ENCODE measurements at places on chromosomes 4 and X.

DNA sequence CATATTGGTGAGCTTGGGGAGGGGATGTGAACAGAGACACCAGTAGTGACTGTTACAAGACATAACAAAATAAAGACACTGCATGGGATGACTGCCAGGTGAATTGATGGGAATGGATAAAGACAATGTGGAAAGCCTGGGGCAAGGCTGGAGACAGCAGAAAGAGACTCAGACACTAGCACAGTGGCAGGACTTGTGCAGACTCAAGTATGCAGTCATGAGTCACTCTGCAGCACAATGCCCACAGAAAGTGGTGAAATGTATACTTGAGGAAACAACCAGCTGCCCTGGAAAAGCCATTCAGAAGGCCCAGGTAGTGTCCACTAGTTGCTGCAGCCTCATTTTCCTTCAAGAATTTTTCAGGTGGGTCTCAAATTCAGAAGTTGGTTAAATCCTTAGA is 452.3 kb downstream of the MID1IP1 start:
- no peak for DNase-seq

DNA sequence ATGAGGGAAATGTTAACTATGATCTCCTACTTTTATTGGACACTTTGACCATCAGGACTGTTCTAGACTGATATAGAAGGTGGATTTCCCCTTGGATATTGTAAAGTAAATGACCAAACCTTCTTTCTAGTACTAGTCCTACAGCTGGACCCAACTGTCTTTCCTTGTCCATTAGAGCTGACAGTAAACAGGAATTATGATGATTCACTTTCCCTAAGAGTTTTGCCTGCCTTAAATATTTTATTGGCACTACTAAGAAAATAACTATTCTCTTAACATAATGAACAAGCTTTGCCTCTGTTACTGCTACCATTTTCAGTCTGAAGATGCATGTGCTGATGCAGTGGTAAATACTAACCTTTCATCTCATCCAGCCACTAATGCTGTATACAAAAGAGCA is 915.4 kb downstream of the CENPC start:
- no peak for DNase-seq

DNA sequence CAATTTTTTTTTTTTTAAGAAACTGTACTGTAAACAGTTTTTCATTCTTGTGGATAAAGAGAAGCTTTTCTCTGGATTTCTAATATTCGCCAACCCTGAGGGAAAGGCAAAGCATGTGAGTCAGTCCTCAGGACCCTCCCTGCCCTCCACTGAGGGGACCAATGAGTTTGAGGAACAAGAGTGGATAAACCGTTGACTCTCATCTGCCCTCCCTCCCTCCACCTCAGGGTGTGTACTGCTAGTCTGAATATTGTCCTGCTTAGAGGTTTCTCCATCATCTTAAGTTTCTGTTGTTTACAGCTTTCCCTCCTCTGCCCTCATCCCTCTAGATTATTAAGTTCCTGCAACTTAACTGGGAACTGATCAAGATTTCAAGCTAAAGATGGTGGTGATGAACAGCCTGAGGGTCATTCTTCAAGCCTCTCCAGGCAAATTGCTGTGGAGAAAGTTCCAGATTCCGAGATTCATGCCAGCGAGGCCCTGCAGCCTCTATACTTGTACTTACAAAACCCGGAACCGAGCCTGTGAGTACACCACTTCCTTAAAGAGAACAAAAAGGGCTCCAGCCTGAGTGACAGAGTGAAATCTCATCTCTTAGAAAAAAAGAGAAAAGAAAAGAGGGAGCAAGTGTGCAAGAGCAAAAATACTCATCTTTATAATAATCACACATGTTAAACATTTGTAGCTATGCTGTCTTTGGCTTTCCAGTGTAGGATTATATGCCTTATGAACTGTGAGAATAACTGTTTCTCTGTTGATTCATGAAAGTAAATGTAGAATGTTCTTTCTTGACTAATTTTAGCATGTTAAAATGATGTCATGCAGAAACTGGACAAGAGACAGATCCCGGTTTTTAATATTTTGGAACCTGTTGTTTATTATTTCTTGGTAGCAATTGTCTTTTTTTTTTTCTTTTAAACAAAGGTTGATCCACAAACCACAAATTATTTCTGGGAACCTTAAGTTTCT is 11.9 kb downstream of the CA5B start:
- no peak for DNase-seq

- no peak for DNase-seq
Observed at GRCh38 chrX:149521438-149521837, 16.3 kb upstream of the IDS start.

DNA sequence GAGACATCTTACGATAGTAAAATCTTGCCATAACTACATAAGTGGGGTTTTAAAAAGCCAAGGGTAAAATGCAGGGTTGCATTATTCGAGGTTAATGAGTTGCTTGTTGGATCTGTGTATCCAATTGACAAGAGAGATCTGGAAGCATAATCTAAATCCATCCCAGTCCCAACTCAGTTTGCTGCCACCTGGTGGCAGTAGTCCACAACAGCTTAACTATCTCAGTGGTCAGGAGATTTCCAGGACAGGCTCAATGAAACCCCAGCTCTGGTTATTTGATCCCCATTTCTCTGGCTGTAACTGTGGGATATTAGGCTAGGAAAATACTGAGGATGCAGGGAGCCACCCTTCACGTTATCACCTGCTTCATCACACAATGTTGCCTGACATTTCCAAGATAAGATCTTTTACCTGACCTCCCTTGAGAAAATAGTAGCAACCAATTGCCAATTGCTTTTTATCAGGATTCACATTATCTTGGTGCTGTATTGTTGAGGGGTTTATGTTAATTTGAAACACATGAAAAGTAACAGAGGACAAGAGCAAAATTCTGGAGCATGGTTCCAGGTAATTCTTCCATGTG is 88.2 kb upstream of the TNIP3 start:
- no peak for DNase-seq

- DNase-seq = no peak
Observed at GRCh38 chr4:6549445-6549844, 25.5 kb upstream of the MAN2B2 start.

GRCh38 chrX:3204606-3205005 is 141.8 kb downstream of the MXRA5 start:
- no peak for DNase-seq

DNA sequence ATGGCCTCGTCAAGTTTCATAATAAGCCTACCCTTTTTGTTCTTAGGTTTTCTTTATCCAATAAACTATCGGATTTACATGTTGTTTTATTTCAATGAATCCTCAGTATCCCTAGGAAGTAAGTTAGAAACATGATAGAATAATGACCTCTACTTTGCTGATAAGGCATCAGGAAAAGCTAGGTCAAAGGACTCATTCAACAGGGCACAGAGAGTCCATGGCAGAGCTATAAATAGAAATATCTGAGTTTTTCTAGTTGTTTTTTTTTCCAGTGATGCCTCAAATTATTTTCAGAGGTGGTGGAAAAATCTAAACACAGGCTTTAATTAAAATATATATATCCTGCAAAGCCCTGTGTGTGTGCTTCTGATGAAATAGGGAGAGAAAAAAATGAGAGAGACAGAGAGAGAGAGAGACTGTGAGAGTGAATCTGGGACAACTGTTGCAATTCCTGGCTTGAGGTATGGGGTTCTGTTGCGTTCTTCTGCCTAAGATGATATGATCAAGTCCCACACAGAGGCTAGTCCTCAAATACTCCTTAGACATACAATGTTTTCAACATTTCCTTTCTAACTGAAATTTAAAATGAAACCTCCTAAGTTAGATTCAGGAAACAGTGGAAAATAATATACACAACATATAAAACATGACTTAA is 139.9 kb downstream of the HDX start:
- DNase-seq = no peak

DNA sequence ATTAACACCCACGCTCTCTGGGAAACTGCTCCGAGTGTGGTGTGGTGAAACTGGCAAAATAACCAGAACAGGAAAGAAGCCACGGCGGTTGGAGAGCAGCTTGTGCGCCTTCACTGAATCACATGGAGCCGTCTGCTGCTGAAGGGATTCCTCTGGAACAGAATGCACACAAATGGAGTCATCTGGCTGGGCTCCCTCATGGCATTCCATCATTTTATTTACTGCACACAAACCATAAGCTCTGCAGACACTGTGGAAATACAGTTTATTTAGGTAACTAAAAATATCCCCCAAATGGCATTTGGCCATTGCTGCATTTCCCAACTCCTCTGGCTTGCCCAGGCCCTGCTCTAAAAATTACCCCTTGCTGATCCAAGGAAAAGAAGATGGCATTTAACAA is 187.0 kb upstream of the S100G start:
- DNase-seq = peak; percentile 87

GRCh38 chr4:112968451-112969159 is 80.8 kb upstream of the ANK2 start:
- DNase-seq = no peak

DNA sequence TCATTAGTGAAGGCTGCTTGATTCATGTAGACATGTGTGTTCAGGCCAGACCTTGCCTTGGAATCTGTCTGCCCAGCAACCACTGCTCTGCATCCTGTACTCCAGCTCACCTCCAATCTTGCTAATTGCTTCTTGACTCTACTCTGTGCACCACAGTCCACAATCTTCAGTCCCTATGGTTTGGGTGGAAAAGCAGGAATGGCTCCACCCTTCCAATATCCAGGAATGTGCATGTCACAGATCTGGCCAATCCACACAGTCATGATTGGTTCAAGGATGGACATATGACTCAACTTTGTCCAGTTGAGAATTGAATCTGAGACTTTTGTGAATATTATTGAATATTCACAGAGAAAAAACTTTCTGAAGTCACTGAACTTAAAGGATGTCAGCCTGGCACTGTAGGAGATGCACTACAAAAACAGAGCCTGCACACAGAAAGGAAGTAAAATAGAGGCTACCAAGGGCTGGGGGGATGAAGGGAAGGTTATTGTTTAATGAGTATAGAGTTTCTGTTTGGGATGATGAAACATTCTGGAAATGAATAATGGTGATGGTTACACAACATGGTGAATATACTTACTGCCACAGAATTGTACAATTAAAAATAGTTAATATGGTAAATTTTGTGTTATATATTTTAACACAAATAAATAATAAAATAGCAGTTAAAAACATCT is 161.3 kb upstream of the USP38 start:
- no peak for DNase-seq

- DNase-seq = no peak
Observed at GRCh38 chr4:17153572-17153971, 255.1 kb upstream of the LDB2 start.

GRCh38 chrX:120794525-120794975 is 81.1 kb downstream of the CT47B1 start:
- no peak for DNase-seq

DNA sequence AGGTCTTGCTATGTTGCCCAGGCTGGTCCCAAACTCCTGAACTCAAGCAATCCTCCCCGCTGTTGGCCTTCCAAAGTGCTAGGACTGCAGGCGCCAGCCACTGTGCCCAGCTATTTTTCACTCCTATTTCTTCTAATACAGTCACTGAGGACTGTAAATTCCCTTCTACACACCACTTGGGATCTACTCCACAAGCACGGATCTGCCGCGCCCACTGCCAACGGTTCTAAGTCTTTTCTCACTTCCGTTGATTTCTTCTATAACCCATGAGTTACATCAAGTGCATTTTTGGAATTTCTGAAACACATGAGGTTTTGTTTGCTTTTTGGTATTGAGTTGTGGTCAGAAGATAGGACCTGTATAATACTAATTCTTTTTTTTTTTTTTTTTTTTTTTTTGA is 48.6 kb downstream of the FAM53A start:
- DNase-seq = no peak

DNA sequence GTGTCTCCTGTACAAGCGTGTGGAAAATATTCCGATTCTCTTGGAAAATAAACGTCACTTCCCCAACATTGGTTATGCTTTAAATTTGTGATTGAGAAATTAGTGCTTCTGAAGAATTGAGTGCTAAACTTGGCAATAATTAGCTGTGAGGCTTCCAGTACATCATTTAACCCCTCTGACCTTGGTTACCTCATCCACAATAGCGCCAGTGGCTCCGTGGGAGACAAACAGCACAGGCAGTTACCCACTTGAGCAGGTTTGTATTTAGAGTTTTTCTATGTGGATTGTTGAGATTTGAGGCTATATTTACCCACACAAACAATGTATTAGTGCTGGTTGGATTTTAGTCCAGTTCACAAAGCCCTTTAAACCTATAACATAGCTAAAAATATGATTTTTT is 476.5 kb downstream of the NKX6-1 start:
- no peak for DNase-seq

DNA sequence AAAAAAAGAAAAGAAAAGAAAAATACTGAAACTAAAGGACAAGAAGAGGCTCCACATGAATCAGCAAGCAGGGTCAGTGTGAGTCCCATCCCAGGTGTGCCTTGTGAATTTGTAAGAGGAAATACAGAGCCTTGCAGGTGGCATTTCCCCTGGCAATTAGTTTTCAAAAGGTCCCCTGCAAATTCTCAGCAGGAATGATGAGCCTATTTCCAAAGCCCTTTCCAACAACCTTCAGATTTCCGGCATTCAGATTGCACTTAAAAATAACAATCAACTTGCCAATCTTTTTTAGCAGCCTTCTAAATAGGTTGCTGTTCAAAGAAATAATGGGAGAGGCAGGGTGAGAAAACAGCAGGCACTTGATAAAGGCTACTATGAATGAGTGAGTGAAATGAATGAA is 66.4 kb upstream of the OR13H1 start:
- DNase-seq = no peak

DNA sequence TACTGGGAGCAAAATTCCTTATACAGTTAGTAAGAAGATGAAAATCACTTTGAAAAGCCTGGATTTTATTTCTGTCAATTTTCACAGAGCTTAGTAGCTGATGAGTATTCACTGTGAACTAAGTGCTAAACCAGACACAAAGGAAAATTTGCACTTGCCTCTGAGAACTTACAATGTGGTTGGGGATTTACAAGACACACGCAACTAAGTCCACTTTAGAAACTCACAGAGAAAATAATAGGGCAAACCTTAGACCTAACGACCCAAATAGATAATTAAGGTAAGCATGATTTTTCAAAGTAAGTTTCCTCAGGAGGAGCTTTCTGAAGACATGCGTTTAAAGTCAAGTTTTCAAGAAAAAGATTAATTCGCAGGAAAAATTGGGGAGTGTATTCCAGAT is 708.9 kb downstream of the ADGRL3 start:
- DNase-seq = no peak

DNA sequence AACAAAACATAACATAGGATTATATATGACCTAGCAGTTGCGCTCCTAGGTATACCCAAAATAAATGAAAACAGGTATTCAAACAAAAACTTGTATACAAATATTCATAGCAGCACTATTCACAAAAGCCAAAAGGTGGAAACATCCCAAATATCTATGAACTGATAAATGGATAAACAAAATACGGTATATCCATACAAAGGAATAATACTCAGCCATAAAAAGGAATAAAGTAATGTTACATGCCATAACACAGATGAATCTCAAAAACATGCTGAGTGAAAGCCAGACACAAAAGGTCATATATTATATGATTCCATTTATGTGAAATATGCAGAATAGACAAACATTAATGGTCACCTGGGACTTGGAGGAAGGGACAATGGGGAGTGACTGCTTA is 5.2 kb downstream of the WNK3 start:
- no peak for DNase-seq

DNA sequence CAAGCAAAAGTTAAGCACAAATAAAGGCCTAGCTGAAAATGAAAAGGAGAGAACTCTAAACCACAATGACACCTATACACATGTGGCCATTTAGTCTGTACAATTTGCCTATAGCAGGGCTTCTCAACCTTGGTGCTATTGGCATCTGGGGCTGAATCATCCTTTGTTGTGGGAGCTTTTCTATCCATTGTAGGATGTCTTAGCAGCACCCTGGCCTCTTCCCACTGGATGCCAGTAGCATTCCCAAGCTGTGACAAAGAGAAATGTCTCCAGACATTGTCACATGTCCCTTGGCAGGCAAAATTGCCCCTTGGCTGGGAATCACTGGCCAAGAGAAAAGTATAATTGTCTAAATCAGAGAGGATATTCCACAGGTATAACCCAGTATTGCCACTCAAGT is 13.5 kb upstream of the PRPS2 start:
- DNase-seq = no peak
